Dermis microvascular lymphatic vessel endothelial cell (primary cell): ENCODE measurements at places on chromosomes 12 and 14. TPM values are rescaled to one million over a fixed set of nuclear protein-coding genes. Genes with fewer than 3 reads are reported as not detected.

HOXC12 gene
- not detected in 2 replicates for total RNA-seq

DNA sequence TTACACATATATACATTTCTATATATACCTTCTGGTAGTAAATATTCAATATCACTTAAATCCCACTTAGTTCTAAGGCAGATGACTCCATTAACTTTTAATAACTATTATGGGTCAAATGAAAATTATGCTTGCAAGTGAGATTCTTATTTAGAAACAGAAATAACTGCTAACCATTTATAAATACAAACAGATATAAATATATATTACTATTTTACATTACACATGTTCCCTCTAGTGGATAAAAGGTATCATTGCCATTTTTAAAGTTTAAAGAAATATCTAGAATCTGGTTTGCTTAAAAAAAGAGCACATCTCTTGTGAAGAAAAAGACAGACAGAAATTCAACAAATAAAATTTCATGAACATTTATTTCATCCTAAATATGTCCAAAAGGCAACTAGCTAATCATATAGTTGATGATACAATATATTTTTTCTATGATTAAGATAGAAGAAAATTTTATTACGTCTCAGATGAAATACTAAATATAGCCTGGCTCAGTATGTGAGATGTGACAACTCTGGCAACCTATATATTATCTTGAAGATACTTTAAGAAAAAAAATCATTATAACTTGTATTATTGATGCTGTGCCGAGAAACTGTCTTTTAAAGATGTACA is 11.7 kb upstream of the RAD51AP1 start:
- peak; percentile 5 for DNase-seq

SPTB gene
- under 0.01 and 0.13 TPM in 2 replicates for total RNA-seq

GRCh38 chr12:111798182-111798581 is 31.4 kb downstream of the ALDH2 start:
- DNase-seq, result no peak

DNA sequence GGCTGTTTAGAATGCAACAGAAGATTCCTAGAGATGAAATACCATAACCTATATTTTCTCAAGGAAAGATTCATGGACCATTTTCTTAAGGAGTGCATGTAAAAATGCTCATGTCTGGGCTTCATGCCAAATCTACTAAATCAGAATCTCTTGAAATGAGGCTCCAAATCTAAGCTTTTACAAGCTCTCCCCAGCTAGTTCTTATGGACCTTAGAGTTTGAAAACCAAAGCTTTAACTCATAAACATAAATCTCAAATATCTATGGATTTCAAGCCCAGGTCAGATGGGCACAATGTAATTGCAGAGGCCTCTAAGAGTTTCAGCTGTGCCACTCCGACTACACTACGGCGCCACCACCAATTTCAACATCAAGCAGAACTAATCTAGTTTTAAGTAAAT is 117.3 kb upstream of the CAND1 start:
- no peak for DNase-seq
